ENCODE measurements at places on chromosomes 2 and 18.

DNA sequence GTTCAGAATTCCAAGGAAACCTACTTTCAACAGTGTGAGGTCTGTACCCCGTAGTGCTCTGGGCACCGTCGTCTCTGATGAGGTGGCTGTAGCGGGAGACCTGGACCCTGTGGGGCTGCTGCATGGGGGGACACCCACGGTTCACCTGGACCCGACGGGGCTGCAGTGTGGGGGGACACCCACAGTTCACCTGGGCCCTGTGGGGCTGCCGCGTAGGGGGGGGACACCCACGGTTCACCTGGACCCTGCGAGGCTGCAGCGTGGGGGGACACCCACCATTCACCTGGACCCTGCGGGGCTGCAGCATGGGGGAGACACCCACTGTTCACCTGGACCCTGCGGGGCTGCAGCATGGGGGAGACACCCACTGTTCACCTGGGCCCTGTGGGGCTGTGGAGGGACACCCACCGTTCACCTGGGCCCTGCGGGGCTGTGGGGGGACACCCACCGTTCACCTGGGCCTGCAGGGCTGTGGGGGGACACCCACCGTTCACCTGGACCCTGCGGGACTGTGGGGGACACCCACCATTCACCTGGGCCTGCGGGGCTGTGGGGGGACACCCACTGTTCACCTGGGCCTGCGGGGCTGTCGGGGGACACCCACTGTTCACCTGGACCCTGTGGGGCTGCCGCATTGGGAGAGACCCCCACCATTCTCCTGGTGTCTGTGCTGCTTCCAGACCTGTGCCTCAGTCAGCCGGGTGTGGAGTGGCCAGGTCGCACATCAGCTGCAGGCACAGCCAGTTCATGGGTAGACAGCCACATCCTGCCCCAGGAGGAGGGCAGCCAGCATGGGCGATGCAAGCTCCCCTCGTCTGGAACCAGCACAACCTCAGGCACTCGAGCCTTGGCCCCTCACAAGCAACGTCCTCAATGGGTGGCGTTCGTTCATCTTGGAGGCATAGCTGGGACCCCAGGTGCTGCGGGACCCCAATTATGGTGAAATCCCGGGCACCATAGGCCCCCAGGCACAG is 114.5 kb downstream of the TMEM18 start:
- DNase-seq, result no peak

GRCh38 chr2:199705538-199705937 is 145.5 kb downstream of the FTCDNL1 start:
- DNase-seq, result no peak

DNA sequence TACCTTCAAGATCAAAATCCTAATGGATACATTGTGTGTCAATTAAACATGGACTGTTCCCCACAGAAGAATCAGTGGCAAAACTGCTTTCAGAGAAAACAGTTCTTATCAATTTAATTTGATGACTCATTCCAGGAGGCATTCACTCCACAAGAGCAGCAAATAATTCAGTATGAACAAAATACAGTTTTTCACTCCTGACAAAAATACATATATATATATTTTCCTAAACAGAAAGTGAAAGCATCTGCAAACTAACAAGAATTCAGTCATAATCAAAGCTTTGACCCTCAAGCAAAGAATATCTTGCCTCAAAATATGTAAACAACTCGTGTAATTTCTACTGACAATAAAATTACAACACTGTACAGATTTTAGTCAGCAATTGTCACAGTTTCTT is 685.1 kb upstream of the SLC8A1 start:
- no peak for DNase-seq

- DNase-seq, result no peak
Measured at GRCh38 chr2:129469389-129469788, 510.1 kb upstream of the RAB6C start.

DNA sequence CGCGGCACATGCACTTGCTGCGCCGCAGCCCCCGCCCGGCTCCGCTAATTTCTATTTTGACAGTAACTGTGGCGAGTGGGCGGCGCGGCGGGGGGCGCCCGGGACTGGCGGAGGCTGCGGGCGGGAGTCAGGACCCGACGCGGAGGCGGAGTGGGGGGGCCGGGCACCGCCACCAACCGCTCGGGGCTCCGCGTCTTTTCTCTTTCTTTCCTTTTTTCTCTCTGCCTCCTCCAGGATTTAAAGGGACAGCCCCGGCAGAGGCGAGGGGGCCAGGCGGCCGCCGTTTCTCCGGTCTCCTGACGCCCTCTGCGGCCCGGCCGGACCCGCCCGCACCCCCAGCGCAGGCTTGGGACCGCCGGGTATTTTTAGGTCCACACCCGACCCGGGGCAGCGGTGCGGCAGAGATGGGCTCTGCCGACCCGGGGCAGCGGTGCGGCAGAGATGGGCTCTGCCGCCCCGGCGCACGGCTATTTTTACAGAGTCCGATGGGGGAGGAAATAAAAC is 460 bp upstream of the ZBTB7C start:
- DNase-seq, result no peak

- no peak for DNase-seq
Measured at GRCh38 chr18:74413836-74414235, 43.3 kb downstream of the DIPK1C start.

DNA sequence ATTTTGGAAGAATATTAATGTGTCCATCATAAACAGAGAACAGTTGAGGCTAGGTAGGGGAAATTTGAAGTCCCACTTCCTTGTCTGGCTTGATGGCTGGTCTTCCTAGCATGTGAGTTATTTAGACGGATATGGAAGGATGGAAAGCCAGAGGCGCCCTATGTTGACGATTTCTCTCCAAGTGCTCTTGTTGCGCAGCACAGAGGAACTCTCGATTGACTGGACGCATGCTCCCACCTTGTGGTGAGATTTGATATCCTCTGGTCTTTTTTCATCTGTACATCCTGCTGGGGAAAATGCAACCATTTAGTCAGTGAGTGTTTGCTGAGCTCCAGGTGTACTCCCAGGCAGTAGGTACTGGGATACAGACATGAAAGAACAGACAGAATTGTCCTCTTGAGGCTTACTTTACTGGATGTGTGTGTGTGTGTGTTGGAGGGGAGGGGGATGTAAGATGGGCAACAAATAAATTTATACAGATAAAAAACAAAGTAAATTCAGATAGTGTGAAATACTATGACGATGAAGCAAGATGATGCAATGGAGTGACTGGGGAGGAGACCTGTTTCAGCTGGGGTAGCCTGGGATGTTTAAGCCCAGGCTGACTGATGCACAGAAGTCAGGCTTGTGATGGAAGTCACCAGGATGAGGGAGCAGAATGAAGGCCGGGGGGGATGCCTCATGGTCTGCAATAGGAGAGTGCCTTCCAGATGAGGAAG is 137.2 kb downstream of the TRIM43 start:
- no peak for DNase-seq

DNA sequence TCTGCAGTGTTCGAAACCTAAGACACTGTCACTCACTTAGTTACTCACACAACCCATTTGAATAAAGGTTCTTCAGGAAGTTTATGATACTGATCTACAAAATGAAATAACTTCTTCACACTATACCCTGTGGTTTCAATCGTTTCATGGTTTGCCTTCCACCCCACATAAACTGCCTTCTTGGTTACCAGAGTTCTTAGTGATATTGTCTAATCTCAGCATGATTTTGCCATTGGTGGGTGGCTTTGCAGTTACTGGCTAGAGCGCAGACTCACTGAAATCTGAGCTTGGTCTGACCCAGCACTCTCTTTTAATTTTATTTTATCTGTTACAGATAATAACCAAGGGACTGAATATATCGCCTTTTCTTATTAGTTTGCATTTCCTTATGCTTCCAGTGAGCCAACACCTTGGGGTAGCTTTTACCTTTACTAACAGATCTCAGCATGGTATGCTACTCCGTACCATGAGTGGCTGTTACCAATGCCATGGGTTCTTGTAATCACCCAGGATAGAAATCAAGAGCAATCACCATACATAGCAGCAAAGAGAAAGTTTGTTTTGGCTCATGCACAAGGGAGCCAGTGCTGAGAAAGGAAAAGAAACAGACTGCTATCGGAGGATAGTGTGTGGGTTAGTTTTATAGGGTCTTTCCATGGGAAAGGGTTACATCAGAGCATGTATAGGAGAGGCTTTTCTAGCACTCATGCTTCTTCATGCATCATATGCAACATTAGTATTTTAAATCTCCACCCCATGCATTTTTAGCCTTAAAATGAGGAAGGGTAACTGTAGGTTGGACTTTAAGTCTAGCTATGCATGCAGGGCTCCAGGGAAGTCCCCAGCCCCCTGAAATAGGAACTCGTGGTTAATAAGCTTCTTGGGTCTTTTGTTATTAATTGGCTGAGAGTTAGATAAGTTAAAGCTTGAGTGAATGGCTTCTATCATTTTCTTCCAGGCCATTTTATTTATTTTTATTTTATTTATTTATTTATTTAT is 33.3 kb downstream of the ANXA4 start:
- no peak for DNase-seq

DNA sequence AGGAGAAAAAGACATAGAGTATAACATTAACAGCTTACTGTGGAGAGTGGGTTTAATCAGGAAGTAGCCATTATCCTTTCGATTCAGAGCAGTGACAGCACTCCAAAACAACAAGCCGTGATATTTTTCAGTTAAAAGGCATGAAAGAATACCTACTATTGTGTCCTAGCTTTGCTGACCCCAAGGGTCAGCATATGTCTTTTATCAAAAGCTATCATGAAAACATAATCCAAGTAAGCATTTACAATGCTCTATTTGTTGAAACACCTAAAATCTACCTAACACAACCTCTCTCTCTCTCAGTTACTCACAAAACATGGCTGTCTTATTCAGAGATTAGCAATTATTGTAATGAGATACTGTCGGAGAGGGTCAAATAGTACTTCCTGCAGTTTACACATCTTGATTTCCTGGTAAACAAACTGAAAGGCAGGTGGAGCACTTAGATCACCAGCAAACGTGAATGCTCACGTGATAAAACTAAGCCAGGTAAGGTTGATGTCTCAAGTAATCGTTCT is 100.0 kb downstream of the BAZ2B start:
- DNase-seq, result no peak

GRCh38 chr18:65623676-65624075 is 127.1 kb upstream of the CDH7 start:
- DNase-seq, result no peak

- DNase-seq, result no peak
Measured at GRCh38 chr18:22543769-22544168, 126.1 kb upstream of the CTAGE1 start.

- peak; percentile 30 for DNase-seq
Measured at GRCh38 chr2:101823347-101823791, 125.9 kb downstream of the MAP4K4 start.

Measured in stimulated activated CD8-positive, alpha-beta memory T cell treated with anti-CD3 and anti-CD28 coated beads, Interleukin-7, amount 100 ng/mL, for 24 hours (primary cell).